Activated CD4-positive, alpha-beta memory T cell treated with anti-CD3 and anti-CD28 coated beads for 36 hours (primary cell): ENCODE measurements at places on chromosomes 3 and 15. TPM values are rescaled to one million over a fixed set of nuclear protein-coding genes. Genes with fewer than 3 reads are reported as not detected.

- no peak for DNase-seq
Measured at GRCh38 chr3:31077826-31078225, 183.4 kb upstream of the GADL1 start.

DNA sequence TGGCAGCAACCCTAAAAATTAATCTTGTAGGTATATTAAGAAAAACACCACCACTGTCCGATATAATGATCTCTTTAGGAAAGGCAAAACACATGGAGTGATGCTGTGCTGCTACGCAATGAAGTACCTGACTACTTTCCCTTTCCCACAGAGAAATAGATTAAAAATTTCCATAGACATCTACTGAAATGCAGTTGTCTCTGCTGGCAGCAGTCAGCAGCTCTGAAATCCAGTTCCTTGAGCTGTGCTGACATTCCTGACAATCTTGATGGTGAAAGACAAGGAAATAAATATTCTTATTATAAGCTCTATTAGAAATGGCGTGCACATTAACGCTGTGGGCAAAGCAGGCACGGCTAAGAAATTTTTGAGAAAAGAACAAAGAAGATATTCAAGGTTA, 287.6 kb downstream of the IL5RA start:
- DNase-seq: no peak

DNA sequence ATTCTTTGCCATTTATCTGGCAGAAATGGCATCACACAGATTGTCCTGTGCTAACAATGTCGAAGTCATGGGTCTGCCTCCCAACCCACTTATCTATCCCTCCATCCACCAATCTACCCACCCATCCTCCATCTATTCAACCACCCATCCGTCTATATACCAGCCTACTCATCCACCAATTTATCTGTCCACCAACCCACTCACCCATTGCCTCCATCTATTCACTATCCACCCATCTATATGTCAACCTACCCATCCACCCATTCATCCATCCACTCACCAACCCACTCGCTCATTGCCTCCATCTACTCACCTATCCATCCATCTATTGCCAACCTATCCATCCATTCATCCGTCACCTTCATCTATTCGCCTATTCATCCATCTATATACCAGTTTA, 521.2 kb downstream of the SHQ1 start:
- no peak for DNase-seq

GRCh38 chr3:126828306-126828705, 124.3 kb downstream of the CHCHD6 start:
- DNase-seq: no peak

GRCh38 chr15:45943240-45943639, 308.4 kb downstream of the SQOR start:
- no peak for DNase-seq

The CFAP91 gene
- 0.31 TPM for total RNA-seq

The PGBD4 gene
- 2.0 TPM for total RNA-seq

DNA sequence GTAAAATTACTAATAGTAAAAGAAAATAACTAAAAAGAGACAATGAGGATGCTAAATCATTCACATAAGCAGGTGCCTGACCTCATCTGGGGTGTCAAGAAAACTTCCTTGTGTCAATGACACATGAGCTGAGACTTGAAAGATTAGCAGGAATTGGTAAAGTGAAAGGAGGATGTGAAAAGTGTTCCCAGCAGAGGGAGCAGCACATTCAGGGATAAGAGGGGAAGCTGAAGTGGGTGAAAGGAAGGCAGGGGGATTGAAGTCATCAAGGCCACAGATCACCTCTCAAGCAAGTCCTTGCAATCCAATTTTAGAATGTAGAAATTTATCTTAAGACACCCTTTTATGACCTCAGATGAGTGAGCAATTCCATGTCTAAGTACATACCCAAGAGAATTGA, 60.2 kb upstream of the ACP3 start:
- no peak for DNase-seq

GRCh38 chr15:29472901-29473445, 203.4 kb upstream of the NSMCE3 start:
- no peak for DNase-seq

GRCh38 chr3:88059380-88060170, 520 bp downstream of the ZNF654 start:
- DNase-seq: no peak

DNA sequence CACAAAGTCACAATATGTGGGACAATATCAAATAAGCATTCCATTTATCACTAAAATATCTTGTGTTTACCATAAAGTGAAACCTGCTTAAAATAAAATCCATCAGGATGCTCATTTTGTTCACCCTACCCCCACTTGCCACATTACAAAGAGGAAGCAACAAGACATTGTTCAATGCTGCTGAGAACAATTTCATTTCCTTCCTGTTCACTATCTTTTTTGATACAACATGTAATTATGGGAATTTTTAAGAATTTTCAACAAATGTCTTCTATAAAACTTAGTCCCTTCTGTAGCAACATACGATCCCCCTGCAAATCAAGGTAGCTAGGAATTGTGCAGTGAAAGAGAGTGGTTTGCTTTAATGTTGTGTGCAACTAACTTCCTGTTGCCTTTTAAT, 34.9 kb upstream of the GPR160 start:
- no peak for DNase-seq

DNA sequence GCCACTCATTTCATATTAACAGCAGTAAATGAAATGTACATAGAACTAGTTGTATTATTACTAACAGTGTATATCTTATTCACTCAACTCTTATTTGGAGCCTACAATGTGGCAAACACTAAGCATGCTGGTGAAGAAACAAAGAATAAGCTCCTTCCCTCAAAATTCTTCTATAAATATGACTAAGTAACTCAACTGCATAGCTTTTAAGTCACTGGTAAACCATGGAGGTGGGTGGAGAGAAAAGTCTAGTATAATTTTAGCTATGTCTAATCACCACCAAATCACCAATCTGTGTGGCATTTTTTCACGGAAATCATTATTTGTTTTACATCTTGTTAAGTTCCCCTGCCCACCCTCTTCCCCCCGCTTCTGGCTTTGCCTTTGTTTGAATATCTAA, 17.5 kb downstream of the COPS2 start:
- DNase-seq: no peak

The CACNA2D3 gene
- not detected for total RNA-seq

DNA sequence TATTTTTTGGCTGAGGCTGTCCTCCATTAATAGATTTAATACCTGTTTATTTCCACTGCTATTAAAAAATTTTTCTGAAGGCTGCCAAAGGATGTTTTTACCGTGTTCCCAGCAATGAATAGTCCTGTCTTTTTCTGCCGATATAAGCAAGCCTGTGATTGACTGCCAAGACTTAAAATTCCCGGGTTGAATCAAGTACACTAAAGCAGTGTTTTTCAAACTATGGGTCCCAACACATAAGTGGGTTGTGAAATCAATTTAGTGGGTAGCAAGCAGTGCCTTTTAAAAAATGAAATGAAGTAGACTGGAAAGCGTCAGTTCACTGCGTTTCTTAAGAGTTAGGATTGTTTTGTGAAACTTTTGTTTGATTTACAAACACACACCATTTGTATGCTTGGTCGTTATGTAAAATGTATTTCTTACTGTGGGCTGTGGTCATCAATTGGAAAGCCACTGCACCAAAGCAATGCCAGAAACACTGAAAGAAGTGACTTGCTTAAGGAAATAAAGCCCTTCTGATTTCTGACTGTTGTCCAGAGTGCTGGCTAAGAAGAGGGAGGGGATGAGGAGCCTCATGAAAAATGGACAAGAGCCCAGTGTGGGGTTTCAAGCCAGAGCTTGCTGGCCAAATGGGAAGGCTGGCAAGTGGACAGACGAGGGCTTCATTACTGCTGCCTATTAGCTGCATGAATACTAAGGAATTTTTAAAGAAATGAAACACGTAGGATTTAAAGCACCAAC, 206.0 kb downstream of the THRB start:
- no peak for DNase-seq

- no peak for DNase-seq
Measured at GRCh38 chr3:100536093-100536492, 43.7 kb downstream of the TMEM45A start.

- DNase-seq: no peak
Measured at GRCh38 chr3:58055314-58055713, 47.1 kb downstream of the FLNB start.

- DNase-seq: peak; percentile 44
Measured at GRCh38 chr15:90814191-90814821, 54.1 kb upstream of the FURIN start.

DNA sequence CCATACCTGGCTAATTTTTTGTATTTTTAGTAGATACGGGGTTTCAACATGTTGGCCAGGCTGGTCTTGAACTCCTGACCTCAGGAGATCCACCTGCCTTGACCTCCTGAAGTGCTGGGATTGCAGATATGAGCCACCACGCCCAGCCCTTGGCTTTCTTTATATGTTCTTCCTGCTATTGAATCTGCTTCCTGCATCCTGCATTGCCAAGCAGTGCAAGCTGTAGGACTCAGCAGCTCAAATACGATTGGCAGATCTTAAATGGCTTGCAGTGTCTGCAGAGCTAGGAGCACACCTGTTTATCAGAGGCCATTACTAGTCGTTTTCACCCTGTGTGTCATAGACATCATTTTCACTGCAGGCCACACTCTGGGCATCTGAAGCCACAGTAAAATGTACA, 426.2 kb upstream of the PPP2R3A start:
- no peak for DNase-seq

GRCh38 chr3:56879436-56880215, 77.9 kb upstream of the ARHGEF3 start:
- no peak for DNase-seq

GRCh38 chr3:56365905-56366640, 102.2 kb downstream of the ERC2 start:
- no peak for DNase-seq

DNA sequence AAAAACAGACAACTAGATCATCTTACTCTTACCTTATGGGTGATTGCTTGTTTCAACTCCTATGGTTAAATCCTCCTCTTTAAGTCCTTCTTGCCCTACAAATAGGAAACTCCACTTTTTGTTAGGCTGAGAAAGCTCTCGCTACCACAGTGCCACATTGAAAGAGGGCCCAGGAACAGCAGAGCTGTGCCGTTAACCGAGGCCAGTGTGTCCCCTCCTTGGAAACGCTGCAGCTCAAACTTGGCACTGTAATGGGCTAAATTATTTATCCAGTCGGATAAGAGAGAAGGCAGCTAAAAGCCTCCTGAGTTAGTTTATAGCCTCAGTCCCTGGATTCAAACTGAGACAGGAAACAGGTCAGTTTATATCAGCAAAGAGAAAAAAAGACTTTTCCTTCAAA, 46.1 kb downstream of the KBTBD12 start:
- DNase-seq: no peak

The P2RY12 gene
- total RNA-seq: not detected

DNA sequence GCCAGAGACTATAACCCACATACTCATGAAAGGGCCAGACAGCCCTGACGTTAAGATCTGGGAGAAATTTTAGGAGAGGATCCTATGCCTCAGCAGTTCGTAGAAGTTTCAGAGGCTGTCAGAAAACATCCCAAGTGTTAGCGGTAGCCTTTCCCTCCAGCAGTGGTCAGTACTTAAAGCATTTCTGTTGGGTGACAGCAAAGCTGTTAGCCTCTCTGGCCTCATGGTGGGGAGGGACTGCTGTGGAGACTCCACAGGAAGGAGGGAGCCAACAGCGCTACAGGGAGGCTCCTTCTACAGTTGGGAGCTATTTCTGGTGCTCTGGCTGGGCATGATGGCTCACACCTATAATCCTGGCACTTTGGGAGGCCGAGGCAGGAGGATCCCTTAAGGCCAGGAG, 27.4 kb downstream of the IDH2 start:
- DNase-seq: no peak

The TM4SF18 gene
- total RNA-seq: not detected

DNA sequence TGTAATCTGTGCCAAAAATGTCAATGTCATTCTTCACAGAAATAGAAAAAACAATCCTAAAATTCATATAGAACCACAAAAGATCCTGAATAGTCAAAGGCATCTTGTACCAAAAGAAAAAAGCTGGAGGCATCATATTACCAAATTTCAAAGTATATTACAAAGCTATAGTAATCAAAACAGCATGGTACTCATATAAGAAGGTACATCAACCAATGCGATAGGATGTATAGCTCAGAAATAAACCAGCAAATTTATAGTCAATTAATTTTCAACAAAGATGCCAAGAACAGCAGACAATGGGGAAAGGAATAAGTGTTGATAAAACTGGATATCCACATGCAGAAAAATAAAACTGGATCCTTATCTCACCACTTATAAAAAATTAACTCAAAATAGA, 150.5 kb upstream of the PRICKLE2 start:
- no peak for DNase-seq

DNA sequence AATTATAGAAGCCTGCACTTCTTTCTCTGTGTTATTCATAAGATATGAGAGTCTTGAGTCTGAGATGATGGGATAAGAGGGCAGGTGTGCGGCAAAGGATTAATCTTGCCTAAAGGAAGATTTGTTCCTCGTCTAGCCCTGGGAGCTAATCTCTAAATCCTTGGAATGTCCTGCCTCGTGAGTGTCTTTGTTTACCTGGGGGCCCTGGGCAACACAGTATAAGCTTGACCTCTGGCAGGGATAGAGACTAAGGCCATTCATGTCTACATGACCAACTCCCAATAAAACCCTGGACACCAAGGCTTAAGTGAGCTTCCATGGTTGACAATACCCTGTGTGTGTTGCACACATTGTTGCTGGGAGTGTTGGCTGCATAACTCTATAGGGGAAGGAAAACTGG, 3.2 kb upstream of the AGBL1 start:
- no peak for DNase-seq

DNA sequence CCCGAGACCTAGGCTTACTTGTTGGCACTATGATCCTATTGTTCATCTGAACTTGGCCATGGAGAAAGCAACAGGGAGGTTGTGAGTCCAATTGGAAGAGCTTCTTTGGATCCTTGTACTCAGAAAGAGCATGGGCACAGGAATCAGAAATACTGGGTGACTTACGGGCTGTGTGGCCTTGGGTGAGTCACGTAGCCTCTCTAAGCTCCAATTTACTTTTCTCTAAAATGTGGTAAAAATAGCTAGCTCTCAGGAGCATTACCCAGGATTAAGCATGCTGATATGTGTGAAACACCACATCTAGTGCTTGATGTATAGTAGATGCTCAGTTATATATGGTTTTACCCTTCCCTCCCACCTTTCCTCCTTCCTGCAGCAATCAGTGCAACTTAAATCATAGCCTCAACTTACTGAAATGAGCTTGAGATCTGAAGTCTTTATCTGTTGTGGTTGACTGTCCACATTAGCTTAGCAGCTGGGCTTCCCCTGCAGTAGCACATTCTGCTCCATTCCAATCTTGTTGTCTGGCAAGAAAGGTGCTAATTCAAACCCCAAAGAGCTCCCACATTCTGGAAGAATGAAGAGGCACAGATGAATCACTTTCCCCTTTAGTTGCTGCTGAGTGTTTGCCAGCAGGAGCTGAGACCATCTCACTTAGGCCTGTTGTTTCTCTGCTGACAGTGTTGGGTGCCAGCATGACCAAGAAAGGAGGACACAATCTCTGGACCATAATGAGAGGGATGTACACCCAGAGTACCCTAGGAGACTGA, 299.1 kb upstream of the TRIM42 start:
- DNase-seq: no peak

DNA sequence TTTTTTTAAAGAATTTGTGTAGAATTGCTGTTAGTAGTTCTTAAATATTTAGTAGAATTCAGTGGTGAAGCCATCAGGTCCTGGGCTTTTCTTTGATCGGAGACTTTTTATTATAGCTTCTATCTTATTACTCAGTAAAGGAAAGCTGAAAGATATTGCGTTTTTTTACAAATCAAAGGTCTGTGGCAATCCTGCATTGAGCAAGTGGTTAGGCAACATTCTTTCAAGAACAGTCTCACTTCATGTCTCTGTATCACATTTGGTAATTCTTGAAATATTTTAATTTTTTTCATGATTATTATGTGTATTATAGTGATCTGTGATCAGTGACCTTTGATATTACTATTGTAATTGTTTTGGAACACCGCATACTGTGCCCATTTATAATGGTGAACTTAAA, 140.8 kb downstream of the UNC13C start:
- no peak for DNase-seq
